T-cell (primary cell): ENCODE measurements at places on chromosomes 4 and X. TPM values are rescaled to one million over a fixed set of nuclear protein-coding genes. Genes with fewer than 3 reads are reported as not detected.

LUZP4 gene
- total RNA-seq: not detected

PKD2 gene
- 7.3 TPM for total RNA-seq

TLR10 gene
- 2.6 TPM for total RNA-seq

RIPPLY1 gene
- total RNA-seq: not detected

VGLL1 gene
- total RNA-seq: not detected

ZNF711 gene
- total RNA-seq: 5.3 TPM

PLXNA3 gene
- total RNA-seq: 72.9 TPM

- no peaks in the 10 kb centered on the region for H3K27me3 ChIP-seq
- no peaks in the 10 kb centered on the region for H3K36me3 ChIP-seq
- H3K27ac ChIP-seq: no peak overlapping the region
Observed at GRCh38 chrX:13955975-13956374, 73.7 kb downstream of the GEMIN8 start.

- no peak overlapping the region for H3K27ac ChIP-seq
- H3K27me3 ChIP-seq: no peaks in the 10 kb centered on the region
- no peaks in the 10 kb centered on the region for H3K36me3 ChIP-seq
- DNase-seq: no peak
- H3K4me1 ChIP-seq: no peaks in the 10 kb centered on the region
- H3K4me3 ChIP-seq: no peak overlapping the region
Observed at GRCh38 chr4:33302321-33302720, 2582.2 kb downstream of the PCDH7 start.

- no peaks in the 10 kb centered on the region for H3K36me3 ChIP-seq
- H3K27ac ChIP-seq: no peak overlapping the region
- H3K4me1 ChIP-seq: peaks cover 35% of the 10 kb centered on the region
- peaks cover 51% of the 10 kb centered on the region for H3K27me3 ChIP-seq
- DNase-seq: no peak
Observed at GRCh38 chr4:78057600-78058550, 752 bp downstream of the FRAS1 start.

DNA sequence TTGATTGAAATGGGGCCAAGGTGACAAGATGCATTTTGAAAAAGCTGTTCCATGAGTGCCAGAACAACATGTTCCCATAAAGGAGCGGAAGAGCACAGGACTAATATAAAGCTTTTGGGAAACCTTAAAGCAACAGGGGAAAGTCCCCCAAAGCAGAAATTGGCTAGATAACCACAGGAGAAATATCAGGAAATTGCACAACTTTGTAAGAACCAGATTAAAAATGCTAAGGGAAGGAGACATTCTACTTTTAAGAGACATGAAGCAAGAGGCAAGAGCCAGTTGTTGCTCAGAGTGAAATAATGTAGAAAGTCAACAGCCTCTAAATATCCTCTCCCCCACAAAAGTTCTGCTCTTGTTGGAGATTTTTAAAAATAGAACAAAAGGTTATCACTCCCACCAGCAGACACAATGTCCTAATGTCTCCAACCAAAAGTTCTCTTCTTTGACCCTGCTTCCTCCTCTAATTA is 85.2 kb upstream of the LNX1 start:
- H3K27me3 ChIP-seq: no peaks in the 10 kb centered on the region
- no peak overlapping the region for H3K4me3 ChIP-seq
- H3K36me3 ChIP-seq: no peaks in the 10 kb centered on the region
- no peaks in the 10 kb centered on the region for H3K4me1 ChIP-seq

- H3K4me1 ChIP-seq: no peaks in the 10 kb centered on the region
- no peaks in the 10 kb centered on the region for H3K36me3 ChIP-seq
- H3K27ac ChIP-seq: no peak overlapping the region
Observed at GRCh38 chrX:96835660-96836289, 47.9 kb upstream of the RPA4 start.

GRCh38 chrX:136395271-136395670 is 92.5 kb upstream of the BRS3 start:
- H3K27me3 ChIP-seq: no peaks in the 10 kb centered on the region
- no peaks in the 10 kb centered on the region for H3K4me1 ChIP-seq
- no peak overlapping the region for H3K27ac ChIP-seq
- H3K4me3 ChIP-seq: no peak overlapping the region
- no peaks in the 10 kb centered on the region for H3K36me3 ChIP-seq

GRCh38 chr4:35500812-35501211 is 743.5 kb downstream of the ARAP2 start:
- no peak overlapping the region for H3K27ac ChIP-seq
- no peaks in the 10 kb centered on the region for H3K4me1 ChIP-seq
- no peak for DNase-seq
- H3K4me3 ChIP-seq: no peak overlapping the region

- no peaks in the 10 kb centered on the region for H3K27me3 ChIP-seq
- no peaks in the 10 kb centered on the region for H3K4me1 ChIP-seq
- H3K4me3 ChIP-seq: no peak overlapping the region
- DNase-seq: no peak
- H3K36me3 ChIP-seq: no peaks in the 10 kb centered on the region
- no peak overlapping the region for H3K27ac ChIP-seq
Observed at GRCh38 chrX:44637282-44637681, 94.6 kb upstream of the FUNDC1 start.

GRCh38 chrX:88146577-88146976 is 600.4 kb upstream of the CPXCR1 start:
- no peaks in the 10 kb centered on the region for H3K4me1 ChIP-seq
- no peak overlapping the region for H3K4me3 ChIP-seq
- H3K27me3 ChIP-seq: no peaks in the 10 kb centered on the region
- DNase-seq: no peak
- no peak overlapping the region for H3K27ac ChIP-seq

DNA sequence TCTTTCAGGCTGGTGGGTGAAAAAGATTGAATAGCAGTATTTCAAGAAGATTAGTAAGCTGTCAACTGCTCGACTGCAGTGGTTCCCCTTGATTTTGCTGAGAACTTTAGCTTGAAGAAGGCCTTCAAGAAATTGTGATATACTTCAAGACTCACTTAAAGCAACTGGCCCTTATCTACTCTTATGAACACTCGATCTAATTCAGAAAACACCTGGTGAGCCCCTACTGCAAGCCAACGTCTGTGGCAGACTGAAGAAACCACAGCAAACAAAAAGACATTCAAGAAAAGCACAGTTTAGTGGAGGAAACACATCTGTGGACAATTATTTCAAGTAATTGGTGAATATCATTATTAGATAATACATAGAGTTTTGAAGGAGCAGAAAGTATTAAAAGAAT is 119.0 kb downstream of the INPP4B start:
- H3K4me3 ChIP-seq: no peak overlapping the region
- H3K27ac ChIP-seq: no peak overlapping the region
- no peaks in the 10 kb centered on the region for H3K36me3 ChIP-seq

DNA sequence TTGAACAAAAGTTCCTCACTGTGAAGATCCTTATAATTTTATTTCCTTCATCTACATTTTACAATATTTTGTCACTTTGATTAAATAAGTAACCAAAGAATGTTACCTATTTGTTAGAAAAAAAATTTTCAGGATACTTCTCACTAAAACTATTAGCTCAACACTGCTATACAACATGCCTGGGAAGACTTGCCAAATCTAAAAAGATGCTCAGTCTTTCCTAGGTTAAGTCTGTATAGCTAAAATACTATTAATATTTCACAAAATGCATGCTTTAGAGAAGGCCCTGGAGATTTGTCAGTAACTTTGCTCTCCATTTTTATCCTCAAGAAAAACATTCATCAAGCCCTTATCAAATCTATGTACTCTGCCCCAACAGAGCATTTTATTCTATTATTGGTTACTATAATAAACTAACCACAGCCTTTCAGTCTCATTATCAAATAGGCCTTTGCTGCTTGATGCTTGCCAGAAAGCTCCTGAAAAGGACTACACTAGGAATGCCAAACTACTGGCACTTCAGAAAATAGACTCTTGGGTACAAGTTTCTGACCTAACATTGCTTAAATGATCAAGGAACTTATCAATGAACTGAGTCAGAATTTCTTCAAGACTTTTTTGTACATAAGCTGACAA is 17.7 kb downstream of the NEK1 start:
- no peaks in the 10 kb centered on the region for H3K4me1 ChIP-seq
- H3K36me3 ChIP-seq: no peaks in the 10 kb centered on the region
- no peak overlapping the region for H3K27ac ChIP-seq
- no peak overlapping the region for H3K4me3 ChIP-seq
- DNase-seq: no peak

DNA sequence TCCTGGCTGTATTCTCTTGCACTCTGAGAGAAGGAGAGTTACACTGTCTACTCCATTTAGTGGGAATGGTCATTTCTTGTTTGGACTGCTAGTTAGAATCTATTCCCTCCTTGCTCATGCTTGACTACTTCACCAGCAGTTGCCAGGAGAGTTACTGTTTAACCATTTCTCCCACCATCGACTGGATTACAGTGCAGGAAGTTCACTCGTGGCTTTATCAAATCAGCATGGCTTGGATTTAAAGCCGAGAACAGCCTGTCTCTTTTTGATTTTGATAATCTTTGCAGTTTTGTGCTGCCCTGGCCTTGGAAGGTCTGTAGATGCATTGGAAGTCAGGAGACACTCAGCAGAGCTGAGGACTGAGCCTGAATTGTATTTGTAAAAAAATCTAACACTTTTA is 3.2 kb downstream of the GBA3 start:
- no peak overlapping the region for H3K4me3 ChIP-seq
- H3K4me1 ChIP-seq: no peaks in the 10 kb centered on the region
- no peak overlapping the region for H3K27ac ChIP-seq
- no peak for DNase-seq
- no peaks in the 10 kb centered on the region for H3K36me3 ChIP-seq

GRCh38 chr4:180852738-180853137 is 1390.5 kb upstream of the TENM3 start:
- H3K36me3 ChIP-seq: no peaks in the 10 kb centered on the region
- DNase-seq: no peak
- no peak overlapping the region for H3K4me3 ChIP-seq

GRCh38 chr4:74097631-74098426 is 1.2 kb downstream of the CXCL2 start:
- H3K27ac ChIP-seq: no peak overlapping the region
- no peaks in the 10 kb centered on the region for H3K36me3 ChIP-seq
- peaks cover 26% of the 10 kb centered on the region for H3K27me3 ChIP-seq
- no peak overlapping the region for H3K4me3 ChIP-seq
- H3K4me1 ChIP-seq: no peaks in the 10 kb centered on the region

- H3K27me3 ChIP-seq: no peaks in the 10 kb centered on the region
- no peaks in the 10 kb centered on the region for H3K4me1 ChIP-seq
- DNase-seq: no peak
- no peaks in the 10 kb centered on the region for H3K36me3 ChIP-seq
Observed at GRCh38 chr4:164138521-164138920, 615.4 kb upstream of the SMIM31 start.

GRCh38 chrX:125378770-125379169 is 59.1 kb downstream of the TEX13C start:
- H3K27ac ChIP-seq: no peak overlapping the region
- H3K4me3 ChIP-seq: no peak overlapping the region
- no peaks in the 10 kb centered on the region for H3K4me1 ChIP-seq

DNA sequence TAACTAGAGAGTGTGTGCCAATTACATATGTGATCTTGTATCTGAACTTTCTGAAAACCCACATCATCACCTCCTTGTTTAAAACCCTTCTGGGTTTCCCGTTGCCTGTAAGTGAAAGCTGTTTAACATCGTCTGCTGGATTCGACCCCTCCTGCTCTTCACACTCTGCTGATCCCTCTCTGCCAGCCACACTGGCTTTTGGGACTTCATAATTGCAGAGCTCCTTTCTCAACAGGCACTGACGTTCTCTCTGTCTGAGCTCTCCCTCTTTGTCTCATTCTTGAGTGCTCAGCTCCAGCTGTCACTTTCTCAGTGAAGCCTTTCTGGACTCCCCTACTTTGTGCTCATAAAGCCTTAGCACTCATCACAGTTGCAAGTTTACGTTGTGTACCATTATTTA is 153.9 kb downstream of the CEP135 start:
- no peak overlapping the region for H3K4me3 ChIP-seq
- H3K27ac ChIP-seq: no peak overlapping the region
- H3K4me1 ChIP-seq: no peaks in the 10 kb centered on the region
- H3K27me3 ChIP-seq: no peaks in the 10 kb centered on the region
- DNase-seq: no peak

- no peak for DNase-seq
- no peaks in the 10 kb centered on the region for H3K4me1 ChIP-seq
- no peaks in the 10 kb centered on the region for H3K27me3 ChIP-seq
- H3K27ac ChIP-seq: no peak overlapping the region
- H3K4me3 ChIP-seq: no peak overlapping the region
Observed at GRCh38 chr4:66572949-66573348, 902.7 kb upstream of the EPHA5 start.

DNA sequence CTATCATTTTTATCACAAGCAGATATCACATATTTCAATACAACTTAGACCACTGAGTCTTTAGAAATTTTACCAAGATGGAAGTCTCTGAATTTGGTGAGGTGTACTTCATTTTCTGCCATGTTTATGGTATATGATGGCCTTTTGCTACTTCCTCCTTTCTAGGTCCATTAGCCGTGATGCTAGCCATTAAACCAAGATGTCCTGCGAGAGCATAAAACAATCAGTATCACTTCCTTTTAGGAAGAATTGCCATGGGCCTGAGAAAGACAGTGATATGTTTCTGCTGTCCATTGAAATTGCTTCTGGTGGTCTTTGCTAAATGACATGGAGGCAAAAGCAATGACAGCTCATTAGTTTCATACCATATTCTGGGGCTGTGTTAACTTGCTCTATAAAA is 1851.7 kb upstream of the IGFBP7 start:
- no peak overlapping the region for H3K27ac ChIP-seq
- DNase-seq: no peak
- H3K36me3 ChIP-seq: no peaks in the 10 kb centered on the region
- no peaks in the 10 kb centered on the region for H3K27me3 ChIP-seq
- no peak overlapping the region for H3K4me3 ChIP-seq

DNA sequence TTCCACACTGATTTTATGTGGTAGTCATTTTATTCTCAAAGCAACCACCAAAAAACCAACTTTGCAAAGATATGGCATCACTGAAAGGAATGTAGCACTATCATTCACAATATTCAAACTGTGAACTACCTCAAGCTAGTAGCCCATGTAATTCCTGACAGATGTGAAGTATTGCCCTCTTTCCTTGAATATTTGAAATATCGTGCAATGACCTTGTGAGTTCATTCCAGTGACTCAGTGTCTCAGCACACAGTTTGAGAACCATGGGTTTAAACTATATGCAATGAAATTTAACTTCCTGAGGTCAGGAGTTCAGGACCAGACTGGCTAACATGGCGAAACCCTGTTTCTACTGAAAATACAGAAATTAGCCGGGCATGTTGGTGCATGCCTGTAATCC is 20.9 kb upstream of the IQCM start:
- no peak overlapping the region for H3K4me3 ChIP-seq
- H3K4me1 ChIP-seq: no peaks in the 10 kb centered on the region
- H3K27ac ChIP-seq: no peak overlapping the region
- no peaks in the 10 kb centered on the region for H3K36me3 ChIP-seq
- no peak for DNase-seq

GRCh38 chr4:81237791-81238190 is 22.8 kb upstream of the PRKG2 start:
- H3K4me1 ChIP-seq: no peaks in the 10 kb centered on the region
- no peak overlapping the region for H3K4me3 ChIP-seq
- DNase-seq: no peak
- no peak overlapping the region for H3K27ac ChIP-seq
- H3K27me3 ChIP-seq: no peaks in the 10 kb centered on the region
- no peaks in the 10 kb centered on the region for H3K36me3 ChIP-seq
